ENCODE measurements at places on chromosomes 5 and 9.

- no peak for DNase-seq
Observed at GRCh38 chr5:103444333-103445038, 118.1 kb downstream of the NUDT12 start.

- no peak for DNase-seq
Observed at GRCh38 chr9:131144201-131144600, 18.8 kb downstream of the NUP214 start.

DNA sequence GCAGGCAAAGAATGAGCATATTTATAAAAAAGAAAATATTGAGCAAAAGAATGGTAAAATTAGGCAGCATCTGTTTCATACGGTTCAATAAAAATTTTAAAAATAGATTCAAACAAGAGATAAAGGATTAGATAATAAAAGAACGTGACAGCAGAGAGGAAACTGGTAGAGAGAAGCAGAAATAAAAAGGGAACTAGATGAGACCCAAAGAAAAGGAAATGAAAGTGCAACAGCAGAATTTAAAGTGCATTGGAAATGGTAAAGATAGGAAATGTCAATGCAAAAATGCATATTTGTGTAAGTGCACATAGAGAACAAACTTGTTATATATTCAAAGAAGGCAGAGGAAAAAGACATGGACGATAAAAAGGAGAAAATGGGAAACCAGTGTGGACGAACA is 70.2 kb downstream of the SUSD1 start:
- no peak for DNase-seq

GRCh38 chr5:158701007-158701391 is 398.7 kb downstream of the EBF1 start:
- DNase-seq, result no peak

GRCh38 chr9:114303977-114304376 is 18.9 kb upstream of the ORM1 start:
- no peak for DNase-seq

DNA sequence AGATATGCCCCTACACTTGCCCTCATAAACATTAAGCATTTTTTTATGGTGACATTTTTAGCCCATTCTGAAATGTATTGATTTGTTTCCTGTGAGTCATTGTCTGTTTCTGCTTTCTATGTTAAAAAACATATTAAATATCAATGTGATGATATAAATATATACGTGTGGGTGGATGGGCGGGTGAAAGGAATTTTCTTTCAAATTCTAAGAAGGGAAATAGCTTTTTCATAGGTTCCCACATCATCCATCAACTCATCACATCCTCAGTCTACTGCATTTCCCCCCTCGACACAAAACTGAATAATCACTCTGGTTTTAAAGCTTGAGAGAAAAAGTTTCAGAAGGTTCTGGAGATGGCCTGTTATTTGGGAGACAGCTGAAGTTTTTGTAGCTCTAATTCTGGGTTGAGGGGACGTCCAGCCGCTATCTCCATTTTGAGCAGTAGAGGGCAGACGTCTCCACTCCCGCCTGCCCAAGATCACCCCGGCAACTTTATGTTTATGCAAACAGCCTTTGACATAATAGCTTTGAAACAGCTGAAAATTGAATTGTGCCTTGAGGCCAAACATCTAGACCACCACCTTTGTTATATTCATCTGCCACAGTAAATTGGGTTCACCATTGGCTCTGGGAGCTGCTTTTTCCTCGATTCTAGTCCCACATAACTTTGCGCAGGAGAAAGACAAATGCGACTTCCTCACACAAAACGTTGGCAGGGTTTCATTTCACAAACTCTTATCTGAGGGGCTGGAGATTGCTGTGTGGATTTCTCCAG is 216.2 kb upstream of the CLINT1 start:
- DNase-seq, result peak; percentile 31

DNA sequence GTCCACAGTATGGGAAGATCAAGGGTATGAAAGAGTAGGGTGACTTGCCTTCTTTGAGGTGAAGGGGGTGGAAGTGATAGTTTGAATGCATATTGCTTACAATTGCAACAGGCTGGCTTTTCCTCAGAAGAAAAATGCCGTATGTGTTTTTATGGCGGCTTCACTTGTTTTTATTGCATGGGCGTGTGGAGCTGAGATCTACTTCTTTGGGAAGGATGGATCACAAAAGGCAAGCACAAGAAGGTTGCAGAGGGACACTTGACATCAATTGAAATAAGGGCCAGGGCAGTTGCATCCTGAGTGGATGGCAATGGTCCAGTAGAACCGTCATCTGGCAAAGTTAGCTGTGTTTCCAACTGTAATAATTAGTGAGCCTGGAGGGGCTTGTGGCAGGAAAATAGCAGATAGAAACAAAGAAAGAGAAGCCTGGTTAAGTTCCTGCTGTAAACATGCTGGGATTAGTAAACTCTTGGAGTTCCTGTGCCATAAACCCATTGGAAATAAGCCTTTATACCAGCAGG is 138.4 kb downstream of the NTRK2 start:
- no peak for DNase-seq

DNA sequence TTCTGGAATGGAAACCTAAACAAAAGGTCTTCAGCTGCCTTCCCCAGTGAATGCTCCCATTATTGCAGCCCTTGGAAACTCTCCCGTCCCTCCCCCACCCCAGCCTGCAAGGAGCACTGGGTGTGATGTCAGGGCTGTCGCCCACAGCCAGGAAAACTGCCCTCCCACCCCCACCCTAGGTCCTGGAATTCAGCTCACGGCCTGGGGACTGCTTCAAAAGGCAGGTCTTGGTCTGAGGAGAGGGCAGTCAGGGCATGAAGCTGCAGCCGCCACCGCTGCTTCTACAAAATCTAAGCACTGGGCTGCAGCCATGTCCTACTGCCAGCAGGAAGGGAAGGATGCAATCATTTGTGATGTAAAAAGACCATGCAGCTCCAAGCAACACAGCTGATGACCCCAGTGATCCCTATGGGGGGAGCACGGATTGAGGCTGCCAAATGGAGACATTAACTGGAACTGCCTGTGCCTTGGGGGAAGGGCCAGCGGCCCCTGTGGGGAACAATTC is 11.4 kb downstream of the GRHPR start:
- peak; percentile 59 for DNase-seq

DNA sequence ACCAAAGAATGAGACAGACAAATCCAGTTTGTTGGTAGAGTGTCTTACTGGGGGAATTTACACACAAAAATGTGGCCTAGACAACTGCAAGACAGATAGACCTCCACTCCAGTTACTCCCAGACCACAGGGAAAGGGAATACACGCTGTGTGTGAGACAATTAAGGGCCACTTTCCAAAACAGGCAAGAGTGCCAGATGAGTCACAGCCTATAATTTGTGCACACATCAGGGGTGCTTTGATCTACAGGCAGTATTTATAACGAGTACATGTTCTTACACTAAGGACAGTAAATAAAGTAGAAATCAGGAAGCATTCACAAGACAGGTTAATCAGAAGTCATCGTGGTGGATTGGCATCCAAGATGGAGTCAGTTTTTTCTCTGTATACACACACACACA is 114.8 kb downstream of the ZNF622 start:
- DNase-seq, result no peak

- DNase-seq, result no peak
Observed at GRCh38 chr5:125536582-125536981, 790.1 kb upstream of the ZNF608 start.

DNA sequence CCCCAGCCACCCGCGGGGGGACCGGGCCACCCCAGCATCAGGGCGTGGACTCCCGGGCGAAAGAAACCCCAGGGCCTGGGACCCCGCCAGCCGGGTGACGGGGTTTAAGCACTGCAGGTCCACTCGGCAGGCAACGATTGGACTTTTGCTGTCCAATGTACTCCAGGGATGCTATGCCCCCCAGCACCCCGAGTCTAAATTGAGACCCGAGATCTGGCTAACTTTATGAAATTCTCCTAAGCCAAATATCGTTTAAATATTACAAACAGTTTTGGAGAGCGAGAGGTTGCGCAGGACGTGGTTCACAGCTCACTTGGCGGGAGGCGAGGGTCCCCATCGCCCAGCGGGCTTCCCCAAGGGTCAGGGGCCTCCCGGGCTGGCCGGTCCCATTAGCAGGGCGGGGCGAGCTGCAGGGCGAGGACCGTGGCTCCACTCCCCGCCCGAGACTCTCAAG is 384 bp upstream of the MRPS2 start:
- DNase-seq, result no peak

DNA sequence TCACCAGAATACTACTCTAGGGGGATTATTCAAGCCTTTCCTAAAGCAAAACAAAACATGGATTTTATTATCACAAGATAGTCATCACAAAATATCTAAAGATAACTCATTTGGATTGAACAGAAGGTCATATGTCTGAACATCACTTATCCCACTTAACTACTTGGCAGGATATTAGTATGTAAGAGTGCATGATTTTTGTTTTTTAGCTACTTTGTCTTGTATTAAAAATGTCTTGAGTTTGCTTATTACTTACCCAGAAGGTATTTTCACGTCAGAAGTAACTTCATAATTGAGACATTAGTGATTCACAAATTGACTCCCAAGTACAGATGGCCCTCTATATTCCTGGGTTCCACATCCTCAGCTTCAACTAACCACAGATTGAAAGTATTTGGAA is 113.8 kb downstream of the TLE4 start:
- DNase-seq, result no peak

GRCh38 chr9:127963359-127964064 is 17.3 kb downstream of the EEIG1 start:
- DNase-seq, result no peak

DNA sequence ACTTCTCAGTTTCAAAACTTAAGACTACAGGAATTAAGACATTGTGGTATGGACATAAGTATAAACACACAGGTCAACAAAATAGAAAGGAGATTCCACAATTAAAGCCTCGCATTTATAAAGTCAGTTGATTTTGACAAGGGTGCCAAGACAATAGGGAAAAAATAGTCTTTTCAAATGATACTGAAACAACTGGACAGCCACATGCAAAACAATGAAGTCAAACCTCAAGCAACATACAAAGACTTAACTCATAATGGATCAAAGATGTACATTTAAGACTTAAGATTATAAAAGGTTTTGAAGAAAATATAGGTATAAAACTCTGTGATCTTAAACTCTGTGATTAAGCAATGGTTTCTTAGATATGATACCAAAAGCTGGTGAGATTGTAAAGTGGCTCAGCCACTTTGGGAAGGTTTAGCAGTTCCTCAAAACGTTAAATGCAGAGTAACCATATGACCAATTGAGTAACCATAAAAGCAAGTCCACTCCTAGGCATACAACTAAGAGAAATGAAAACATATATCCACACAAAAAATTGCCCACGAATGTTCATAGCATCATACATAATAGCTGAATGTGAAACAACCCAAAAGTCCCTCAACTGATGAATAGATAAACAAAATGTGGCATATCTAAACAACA is 22.0 kb downstream of the HINT1 start:
- DNase-seq, result no peak

GRCh38 chr5:180090098-180090768 is 18.7 kb upstream of the RNF130 start:
- peak; percentile 37 for DNase-seq

GRCh38 chr5:80686757-80687156 is 32.0 kb upstream of the DHFR start:
- no peak for DNase-seq

DNA sequence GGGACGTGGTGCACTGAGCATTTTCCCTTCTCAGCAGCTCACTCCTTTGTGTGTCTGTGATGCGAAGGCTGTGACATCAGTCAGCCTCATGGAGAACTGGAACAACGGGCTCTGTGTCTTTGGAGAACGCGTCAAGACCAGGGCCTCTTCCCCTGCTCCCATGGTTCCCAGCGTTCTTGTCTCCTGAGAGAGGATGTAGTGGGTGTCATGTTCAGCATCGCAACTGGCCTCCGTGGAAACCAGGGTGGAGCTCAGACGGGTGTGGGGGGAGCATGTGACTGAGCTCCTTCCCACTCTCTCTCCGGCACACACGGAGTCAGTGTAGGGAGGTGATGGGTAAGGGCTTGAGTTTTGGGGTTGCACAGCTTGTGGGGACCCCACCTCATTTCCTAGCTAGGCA is 59.7 kb downstream of the TENT4A start:
- DNase-seq, result peak; percentile 47

DNA sequence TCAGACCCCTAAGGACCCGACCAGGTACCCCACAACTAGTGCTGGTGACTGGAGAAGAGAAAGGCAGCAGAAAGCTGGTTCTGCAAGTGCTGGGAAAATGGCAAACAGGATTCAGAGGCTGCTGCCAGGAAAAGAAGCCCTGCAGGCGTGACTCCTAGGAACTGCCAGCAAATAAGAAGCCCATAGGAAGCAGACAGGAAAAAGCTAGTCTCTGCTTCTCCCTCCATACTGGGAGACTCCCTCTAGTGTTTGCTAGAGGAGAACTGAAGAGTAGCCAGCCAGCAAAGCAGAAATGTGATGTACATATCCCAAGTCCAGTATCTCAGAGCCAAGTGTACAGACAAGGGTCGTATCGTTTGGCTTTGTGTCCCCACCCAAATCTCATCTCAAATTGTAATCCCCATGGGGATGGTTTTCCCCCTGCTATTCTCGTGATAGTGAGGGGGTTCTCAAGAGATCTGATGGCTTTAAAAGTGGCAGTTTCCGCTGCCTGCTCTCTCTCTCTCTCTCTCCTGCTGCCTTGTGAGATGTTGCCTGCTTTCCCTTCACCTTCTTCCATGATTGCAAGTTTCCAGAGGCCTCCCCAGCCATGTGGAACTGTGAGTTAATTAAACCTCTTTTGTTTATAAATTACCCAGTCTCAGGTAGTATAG is 38.1 kb upstream of the TUSC1 start:
- DNase-seq, result no peak

- DNase-seq, result no peak
Observed at GRCh38 chr5:19885040-19885824, 102.8 kb downstream of the CDH18 start.

DNA sequence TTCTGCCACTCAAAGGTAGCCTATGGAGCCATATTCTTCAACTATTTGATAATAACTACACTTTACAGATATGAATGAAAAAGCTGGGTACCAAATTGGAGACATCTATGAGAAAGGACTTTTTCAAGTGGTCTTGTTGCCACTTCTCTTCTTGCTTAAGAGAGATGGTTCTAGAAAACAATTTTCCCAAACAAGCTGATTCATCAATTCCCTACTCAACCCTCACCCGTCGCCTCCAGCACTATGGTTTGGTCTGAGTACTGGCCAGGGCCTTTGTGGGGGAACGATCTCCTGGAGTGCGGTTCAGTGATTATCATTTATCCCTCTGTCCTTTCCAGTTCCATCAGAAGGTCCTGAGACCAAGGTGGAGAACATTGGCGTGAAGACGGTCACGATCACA is 56.8 kb downstream of the IL31RA start:
- DNase-seq, result no peak

- DNase-seq, result no peak
Observed at GRCh38 chr5:143558048-143558447, 154.6 kb upstream of the NR3C1 start.

- DNase-seq, result no peak
Observed at GRCh38 chr9:81427870-81428269, 261.5 kb downstream of the TLE1 start.
